ENCODE measurements at places on chromosomes 3 and 15. TPM values are rescaled to one million over a fixed set of nuclear protein-coding genes. Genes with fewer than 3 reads are reported as not detected.

FGF7 gene
- not detected for total RNA-seq

ZBBX gene
- not detected for total RNA-seq

ZNF621 gene
- total RNA-seq, result 6.7 TPM

EIF2B5 gene
- 30.0 TPM for total RNA-seq

CERS3 gene
- not detected for total RNA-seq

MESP1 gene
- 8.5 TPM for total RNA-seq

CTXND1 gene
- total RNA-seq, result 0.01 TPM

Data from A549 treated with CORT108297 at 1 μM for 4 hours (cell line).